ENCODE measurements at places on chromosomes 4 and X.

GRCh38 chr4:89056953-89057398, at the start of gene FAM13A:
FAM13A (minus strand) TSS chr4:89057185; CDS start chr4:89056964, 221 bp downstream.
- peak; percentile 78 for DNase-seq

DNA sequence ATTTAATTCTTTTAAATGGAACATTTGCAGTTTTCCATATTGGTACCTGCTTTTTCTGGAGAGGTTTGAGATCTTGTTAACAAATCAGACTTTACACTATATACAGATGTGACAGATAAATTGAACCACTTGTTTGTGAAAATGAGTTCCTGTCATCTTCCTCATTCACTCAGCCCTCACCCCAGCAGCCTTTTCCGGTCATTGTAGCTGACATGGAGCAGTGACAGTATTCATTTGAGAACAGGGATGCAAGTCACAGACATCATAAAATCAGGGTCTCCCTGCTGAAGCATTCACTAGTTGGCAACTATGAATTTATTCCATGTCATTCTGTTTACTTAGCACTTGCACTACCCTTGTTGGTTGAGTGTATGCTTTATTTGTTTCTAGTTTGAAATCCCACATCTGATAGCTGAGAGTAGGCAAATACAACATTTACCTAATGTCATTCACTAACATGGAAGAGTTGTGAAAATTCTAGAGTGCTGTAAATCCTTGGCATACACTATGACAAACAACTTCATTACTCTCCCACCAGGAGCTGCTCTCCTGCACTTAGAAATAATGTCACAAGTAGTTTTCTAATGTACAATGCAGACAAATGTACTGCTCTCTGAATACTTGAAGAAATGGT, 78.9 kb downstream of the UGT8 start:
- DNase-seq, result no peak

- peak; percentile 44 for DNase-seq
Measured at GRCh38 chr4:26217961-26218676, 102.7 kb upstream of the RBPJ start.

- DNase-seq, result no peak
Measured at GRCh38 chrX:10900585-10901289, 210.4 kb upstream of the HCCS start.

DNA sequence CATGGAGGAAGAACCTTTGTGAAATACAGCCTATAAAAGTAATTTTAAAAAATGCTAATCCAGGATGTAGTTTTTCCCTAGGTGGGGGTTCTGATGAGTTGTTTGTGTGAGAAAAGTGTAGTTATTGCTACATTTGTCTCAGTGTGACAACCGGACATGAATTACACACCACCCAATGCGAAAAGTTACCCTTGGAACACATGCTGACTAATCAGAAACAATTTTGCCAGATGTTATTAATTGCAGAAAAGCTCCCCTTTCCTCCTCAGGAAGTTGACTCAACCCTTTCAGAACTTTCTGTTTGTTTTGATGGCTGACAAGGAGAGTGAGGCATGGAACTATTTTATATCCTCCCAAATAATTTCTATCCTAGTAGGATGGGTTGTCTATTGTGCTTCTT, 38.1 kb upstream of the EDA2R start:
- peak; percentile 73 for DNase-seq

Measured in GM04504 (cell line).